ENCODE measurements at places on chromosomes 7 and 10.

- DNase-seq, result no peak
Observed at GRCh38 chr10:14823966-14824365, 13.9 kb downstream of the CDNF start.

GRCh38 chr10:60374836-60375235 lies 14.8 kb downstream of the ANK3 start:
- DNase-seq, result no peak

DNA sequence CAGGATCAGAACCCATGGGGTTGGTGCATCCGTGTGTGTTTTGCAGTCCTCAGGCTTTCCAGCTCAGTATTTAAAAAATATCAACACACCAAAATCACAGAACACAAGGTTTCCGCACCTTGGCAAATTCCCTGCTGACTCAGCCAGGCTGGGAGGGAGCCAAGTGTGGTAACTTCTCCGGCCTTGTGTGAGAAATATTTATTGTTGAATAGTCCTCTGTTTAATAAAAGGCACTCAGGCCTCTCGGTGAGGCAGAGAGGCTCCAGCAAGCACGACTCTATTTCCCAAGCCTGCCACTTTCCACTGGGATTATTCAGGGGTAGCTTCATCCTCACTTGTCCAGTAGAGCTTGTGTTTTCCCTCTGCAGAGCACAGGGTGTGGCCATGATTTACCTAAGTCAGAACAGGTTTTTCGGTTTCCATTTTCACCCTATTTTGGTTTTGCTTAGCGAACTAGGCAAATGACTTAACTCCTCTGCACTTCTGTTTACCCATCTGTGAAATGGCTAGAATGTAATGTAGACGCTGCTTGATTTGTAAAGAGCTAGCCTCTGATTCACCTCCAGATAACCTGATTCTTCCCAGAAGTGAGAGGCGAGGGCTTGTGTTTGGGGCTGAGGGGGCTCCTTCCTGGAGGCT lies 13.0 kb upstream of the CHST15 start:
- no peak for DNase-seq

GRCh38 chr10:24854256-24854655 lies 98.2 kb downstream of the PRTFDC1 start:
- DNase-seq, result no peak

DNA sequence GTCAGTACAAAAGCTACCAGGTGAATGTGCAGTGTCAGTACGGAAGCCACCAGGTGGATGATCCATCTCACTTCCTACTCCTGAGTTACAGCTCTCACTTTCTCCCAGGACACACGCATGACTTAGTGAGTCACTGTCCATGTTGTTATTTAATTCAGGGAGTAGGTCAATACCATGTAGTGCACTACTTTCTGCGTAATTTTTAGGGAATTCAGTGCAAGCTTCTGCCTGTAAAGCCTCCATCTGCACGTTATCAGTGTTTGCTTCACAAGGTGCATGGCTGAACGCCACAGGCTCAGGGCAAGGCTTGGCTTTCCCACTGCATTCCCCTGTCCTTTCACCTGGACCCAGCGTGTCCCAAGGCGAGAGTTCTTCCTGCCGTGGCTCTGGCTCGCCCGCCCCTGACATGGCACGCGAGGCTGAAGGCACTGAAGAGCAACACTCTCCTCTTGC lies 59.5 kb downstream of the LARP4B start:
- DNase-seq, result no peak

DNA sequence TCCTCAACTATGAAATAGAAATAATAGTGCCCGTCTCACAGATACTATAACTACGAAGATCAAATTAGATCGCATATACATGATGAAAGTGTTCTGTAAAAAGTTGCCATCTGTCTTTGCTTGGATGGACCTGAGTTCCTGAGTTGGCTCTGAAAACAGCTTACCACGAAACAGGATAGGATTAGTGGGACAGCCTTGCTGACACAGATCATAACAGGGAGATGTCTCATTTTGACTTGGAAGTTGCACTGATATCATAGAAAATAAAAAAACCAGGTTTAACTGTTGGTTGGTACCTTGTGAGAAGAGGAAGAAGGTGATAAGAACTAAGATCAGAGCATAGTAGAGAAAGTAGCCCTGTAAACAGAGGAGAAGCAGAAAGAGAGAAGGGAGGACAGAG lies 79.3 kb upstream of the AGBL3 start:
- DNase-seq, result no peak

- DNase-seq, result peak; percentile 47
Observed at GRCh38 chr10:80196270-80196949, 8.9 kb downstream of the ANXA11 start.

- no peak for DNase-seq
Observed at GRCh38 chr10:86178401-86179152, 188.0 kb downstream of the GRID1 start.

- DNase-seq, result no peak
Observed at GRCh38 chr7:49187543-49188268, 263.4 kb downstream of the CDC14C start.

- DNase-seq, result no peak
Observed at GRCh38 chr10:15374156-15374555, 3.1 kb upstream of the FAM171A1 start.

GRCh38 chr7:11491811-11492210 lies 340.2 kb downstream of the THSD7A start:
- no peak for DNase-seq

GRCh38 chr7:129535896-129536295 lies 33.6 kb downstream of the SMKR1 start:
- no peak for DNase-seq

DNA sequence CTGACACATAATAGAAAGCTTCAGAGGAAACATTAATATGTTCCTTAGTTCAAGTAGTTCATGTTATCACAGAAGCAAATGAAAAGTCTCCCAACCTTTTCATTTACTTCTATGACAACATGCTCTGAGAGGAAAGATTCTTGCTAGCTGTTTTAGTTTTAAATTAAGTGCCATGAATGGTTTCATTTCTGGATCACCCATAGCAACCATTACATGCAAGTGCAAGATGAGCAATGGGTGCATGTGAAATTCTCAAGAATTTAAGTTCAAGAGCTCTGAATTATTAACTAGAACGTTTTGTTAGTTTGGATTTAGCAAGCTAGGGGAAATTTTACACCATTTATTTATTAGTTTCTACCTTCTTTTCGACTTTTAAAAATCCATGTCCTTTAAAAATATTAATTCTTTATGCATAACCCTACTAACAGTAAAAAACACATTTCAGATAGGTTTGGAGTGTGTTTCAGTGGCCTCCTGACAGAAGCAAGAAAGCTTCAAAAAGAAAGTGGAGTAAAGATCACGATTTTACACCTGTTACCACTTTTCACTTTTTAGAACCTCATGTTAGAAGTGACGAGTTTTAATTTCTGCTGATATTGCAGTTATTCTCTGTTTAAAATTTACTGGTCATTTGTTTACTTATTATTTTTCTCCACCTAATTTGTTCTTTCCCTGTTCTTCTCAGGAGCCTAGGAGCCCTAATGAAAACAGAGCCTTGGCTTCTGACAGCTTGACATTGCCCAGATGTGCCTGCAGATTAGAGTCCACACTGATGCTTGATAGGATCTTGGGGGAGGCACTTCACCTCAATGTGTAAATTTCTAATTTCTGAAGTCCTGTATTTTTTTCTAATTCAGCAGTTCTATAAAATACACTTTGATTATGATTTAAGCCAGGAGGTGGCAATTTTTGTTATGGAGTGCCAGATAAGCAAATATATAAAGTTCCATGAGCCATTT lies 995.3 kb upstream of the PHF14 start:
- no peak for DNase-seq

DNA sequence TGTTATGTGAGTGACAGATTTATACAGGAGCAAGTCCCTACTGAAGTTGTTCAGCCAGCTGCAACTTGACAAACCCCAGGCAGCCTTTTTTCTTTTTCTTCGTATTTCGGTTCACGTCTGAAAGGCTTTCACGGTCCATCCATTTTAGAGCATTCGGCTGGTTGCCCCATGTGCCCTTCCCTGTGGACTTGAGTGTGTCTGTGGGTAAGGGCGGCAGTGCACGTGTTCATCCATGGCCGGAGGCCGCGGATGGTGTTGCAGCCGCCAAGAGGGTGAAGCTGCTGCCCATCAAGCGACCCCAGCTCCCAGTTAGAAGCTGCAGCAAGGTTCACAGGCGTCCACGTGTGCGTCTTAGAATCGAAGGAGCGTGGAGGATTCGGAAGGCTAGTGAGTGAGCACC lies 35.9 kb downstream of the PPP2R2D start:
- DNase-seq, result no peak

- DNase-seq, result no peak
Observed at GRCh38 chr7:107972075-107972482, 30.9 kb downstream of the LAMB1 start.

DNA sequence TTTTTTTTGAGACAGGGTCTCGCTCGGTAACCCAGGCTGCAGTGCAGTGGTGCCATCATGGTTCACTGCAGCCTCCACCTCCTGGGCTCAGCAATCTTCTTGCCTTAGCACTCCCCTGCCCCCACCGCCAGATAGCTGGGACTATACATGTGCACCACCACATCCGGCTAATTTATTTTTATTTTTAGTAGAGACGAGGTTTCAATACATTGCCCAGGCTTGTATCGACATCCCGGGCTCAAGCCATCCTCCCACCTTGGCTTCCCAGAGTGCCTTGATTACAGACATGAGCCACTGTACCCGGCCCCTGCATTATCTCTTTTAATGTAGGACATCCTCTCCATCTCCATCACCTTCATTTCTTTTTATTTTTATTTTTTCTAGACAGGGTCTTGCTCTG lies 213.3 kb downstream of the CUX1 start:
- DNase-seq, result no peak

- DNase-seq, result no peak
Observed at GRCh38 chr7:91569728-91570457, 305.7 kb downstream of the FZD1 start.

DNA sequence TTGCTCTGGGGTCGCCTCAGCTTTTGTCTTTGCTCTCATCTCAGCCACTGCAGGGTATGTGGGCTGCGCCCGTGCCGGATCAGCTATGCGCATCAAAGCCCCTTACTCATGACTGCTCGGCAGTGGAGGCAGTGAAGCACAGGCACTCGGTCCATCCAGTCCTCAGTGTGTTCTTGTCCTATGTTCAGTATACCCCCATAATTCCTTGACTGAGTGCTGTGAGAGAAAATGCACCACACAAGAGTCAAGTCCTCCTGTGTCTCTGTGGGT lies 27.4 kb downstream of the EPDR1 start:
- no peak for DNase-seq

- no peak for DNase-seq
Observed at GRCh38 chr10:71289421-71290130, 29.5 kb upstream of the SLC29A3 start.

DNA sequence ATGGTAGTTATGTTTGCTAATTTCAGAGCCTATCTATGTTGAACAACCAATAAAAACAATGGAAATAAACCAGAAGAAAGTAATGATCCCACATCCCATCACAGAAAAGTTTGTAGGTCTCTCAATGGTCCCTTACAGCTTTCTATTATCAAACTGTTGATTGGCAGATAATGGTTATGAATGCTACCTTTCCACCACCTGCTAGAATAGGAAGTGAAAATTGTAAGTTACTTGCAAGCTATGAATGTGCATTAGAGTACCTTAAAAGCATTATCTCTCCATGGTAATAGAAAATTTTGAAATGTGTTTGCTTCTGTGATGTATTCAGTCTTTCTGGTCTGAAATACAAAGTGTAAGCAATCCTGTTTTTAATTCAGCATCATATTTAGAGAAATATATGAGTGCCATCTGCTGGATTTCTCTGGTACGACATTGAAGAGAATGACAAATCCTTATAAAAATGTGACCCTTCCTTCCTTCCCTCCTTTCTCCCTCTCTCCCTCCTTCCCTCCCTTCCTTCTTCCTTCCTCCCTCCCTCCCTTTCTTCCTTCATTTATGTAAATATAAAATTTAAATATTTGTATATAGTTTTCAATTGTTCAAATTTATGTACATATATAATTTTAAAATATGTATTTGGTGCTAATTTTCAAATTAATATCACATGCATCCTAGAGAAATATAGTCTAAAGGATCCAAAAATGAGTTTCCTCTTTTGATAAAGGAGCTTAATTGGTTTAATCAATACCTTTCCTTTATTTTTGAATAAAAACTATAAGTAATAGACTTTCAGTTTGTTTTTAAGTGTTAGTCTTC lies 41.4 kb upstream of the PNLIPRP3 start:
- no peak for DNase-seq

GRCh38 chr7:43078794-43079193 lies 33.7 kb upstream of the HECW1 start:
- DNase-seq, result no peak

DNA sequence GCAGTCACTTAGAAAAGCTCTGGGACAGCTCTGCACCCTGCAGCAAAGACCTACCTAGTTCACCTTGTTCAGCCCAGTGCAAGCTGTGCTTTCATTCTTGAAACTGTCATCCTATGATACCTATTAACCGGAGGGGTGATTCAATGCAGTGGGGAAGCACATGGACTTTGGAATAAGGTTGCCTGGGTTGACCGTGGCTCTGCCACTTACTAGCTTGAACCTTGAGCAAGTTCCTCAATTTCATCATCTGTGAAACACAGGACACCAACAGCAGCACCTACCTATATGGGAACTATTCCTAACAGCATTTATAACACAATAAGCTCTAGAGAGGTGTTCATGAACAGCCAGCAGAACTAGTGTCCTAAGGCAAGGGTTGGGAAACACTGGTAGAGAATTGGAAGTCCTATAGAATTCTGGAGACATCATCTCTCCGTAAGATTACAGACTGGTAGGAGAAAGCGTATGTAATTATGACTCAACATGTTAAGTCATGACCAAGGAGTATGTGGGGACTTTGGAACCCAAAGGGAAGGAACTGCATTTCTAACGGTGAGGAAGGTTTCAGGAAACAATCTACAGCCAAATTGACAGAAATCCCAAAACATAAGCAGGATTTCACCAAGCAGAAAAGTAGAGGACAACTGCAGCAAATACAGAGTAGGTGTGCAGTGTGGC lies 270.0 kb downstream of the USP6NL start:
- no peak for DNase-seq

- no peak for DNase-seq
Observed at GRCh38 chr10:131134651-131135050, 176.9 kb downstream of the TCERG1L start.
